AG10803 (cell line): ENCODE measurements at places on chromosomes 1 and 21.

GRCh38 chr1:109630898-109631512, 11.4 kb downstream of the AMPD2 start:
- no peak for DNase-seq

- DNase-seq, result peak; percentile 87
These were observed 20.1 kb downstream of the SLC1A7 start for GRCh38 chr1:53122201-53122885.

GRCh38 chr1:76330991-76331603, 256.6 kb downstream of the ST6GALNAC3 start:
- DNase-seq, result peak; percentile 79

- peak; percentile 8 for DNase-seq
These were observed 43.7 kb downstream of the MRPL39 start for GRCh38 chr21:25563361-25564116.

GRCh38 chr1:65309304-65310077, at the start of gene DNAJC6:
Gene DNAJC6 (plus strand): TSS chr1:65309543. CDS start chr1:65309746, 203 bp downstream.
- peak; percentile 60 for DNase-seq

- DNase-seq, result no peak
These were observed 641.7 kb downstream of the AJAP1 start for GRCh38 chr1:5296095-5296494.

- no peak for DNase-seq
These were observed 6.4 kb downstream of the IFNLR1 start for GRCh38 chr1:24180676-24181075.

DNA sequence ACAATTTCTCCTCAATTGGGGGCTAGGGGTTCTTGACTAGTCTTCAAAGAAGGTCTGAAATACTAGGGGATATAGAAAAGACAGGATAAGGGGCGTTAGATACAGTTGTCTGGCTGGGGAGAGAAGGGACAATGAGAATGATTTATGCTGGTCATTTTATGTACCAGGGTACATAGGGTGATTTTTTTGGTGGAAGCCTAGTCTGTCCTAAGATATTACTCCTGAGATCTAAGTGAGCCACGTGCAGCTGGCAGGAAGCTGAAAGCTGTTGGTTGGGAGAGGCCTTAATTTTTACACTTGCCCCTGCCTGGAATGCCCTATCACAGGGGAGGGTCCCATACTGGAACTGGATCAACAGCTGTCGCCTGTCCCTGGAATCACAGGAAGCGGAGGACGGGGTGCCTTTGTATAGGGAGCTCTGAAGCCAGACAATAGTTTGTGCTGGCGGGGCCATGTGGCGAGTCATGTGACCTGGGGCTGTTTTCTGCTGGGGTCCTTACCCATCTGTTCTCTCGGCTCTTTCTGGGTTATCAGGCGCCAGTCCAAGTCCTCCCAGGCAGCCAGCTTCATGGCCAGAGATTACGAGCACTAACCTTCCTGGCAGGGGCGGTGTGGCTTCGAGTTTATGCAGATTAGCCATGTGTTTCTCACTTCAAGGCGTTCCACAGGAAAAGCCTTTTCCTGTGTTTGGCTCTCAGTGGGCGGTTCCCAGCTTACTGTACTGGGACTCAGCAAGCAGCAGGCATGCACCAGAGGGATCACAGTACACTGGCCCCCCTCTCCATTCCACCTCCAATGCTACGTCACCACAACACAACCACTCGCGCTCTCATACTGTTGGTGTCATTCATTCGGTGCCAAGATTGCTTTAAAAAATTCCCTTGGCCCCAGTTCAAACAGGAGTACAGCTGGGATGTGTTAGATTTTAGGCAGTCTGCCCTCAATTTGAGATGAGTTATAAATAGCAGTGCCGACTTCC, 27.5 kb downstream of the ARID1A start:
- peak; percentile 100 for DNase-seq

- DNase-seq, result no peak
These were observed 89.0 kb downstream of the GALNT2 start for GRCh38 chr1:230156068-230156467.

- no peak for DNase-seq
These were observed 933 bp downstream of the C1orf35 start for GRCh38 chr1:228101994-228102790.

- DNase-seq, result no peak
These were observed 14.3 kb downstream of the HMGN1 start for GRCh38 chr21:39334611-39335010.

DNA sequence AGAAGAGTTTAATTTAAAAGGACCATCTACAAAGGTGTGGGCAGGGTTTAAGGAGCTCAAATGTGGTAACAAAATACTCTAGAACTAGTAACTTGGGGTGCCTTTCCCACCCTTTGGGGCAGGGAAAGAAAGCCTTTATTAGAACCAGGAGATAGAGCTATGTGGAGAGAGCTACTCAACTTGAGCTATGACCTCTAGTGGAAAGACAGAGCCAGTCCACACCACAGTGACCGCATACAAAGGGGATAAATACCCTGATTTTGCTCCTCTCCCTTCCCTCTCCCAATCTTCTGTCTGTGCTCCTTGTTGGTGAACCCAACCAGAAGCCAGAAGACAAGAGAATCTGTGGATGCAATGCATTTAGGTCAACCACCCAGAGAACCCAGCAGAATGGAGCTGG, 54.4 kb upstream of the JAK1 start:
- DNase-seq, result no peak

- no peak for DNase-seq
These were observed 64.4 kb upstream of the LAPTM5 start for GRCh38 chr1:30822006-30822405.

DNA sequence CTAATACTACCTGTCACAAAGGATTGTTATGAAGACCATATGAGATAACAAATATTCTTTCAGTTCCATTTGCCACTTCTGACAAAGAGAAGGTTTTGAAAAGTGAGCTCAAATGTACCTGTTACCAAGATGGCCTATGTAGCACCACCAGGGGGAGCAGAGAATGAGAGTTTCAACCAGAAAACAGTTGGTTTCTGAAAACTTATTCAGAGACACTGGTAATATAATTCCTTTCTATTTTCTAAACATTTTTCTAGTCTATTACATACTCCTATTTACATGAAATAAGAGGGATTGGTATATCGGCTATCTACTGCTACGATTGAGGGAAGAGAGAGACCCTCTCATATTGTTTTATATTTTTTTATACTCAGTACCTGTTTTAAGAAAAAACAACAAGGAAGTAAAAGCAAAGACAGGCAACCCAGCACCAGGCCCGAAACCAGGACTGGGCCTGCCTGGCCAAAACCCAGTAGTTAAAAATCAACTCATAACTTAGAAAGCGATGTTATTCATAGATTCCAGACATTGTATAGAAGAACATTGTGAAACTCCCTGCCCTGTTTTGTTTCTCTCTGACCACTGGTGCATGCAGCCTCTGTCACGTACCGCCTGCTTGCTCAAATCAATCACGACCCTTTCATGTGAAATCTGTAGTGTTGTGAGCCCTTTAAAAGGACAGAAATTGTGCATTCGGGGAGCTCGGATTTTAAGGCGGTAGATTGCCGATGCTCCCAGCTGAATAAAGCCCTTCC, 48.3 kb downstream of the IL23R start:
- DNase-seq, result peak; percentile 21

DNA sequence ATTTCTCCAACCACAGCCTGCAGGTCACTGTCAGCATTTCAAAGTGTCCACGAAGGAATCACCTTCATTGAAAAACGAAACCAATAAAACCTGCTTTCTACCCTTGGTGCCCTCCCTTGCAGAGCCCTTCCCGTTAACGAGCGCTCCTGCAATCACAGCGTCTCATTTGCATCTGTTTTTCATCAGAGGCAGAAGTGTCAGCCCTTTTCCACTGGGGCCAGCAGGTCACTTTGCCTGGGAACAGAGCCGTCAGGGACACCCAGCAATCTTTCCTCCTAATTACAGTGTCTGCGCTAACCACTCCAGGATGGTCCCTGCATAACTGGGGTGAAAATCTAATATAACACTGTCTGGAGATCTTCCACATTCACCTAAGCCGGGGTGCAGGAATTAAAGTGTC, 85.3 kb downstream of the PSMG1 start:
- DNase-seq, result no peak

DNA sequence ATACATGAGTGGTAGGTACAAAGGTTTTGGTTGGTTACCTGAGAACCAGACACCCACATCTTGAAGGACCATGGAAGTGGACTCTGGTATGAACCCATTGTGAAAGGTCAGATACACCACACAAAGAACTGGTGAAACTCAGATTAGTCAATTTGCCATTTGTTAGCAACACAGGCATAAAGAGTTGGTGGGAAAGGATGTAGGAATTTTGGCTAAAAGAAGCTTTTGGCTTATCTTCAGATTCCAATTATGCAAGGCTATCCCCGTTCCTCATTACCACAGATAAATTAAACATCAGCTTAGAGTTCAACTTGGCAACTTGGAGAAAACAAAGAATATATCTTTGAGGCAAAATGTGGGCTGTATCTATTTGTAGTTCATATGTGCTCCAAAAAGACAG, 87.0 kb upstream of the IRF2BP2 start:
- peak; percentile 93 for DNase-seq

DNA sequence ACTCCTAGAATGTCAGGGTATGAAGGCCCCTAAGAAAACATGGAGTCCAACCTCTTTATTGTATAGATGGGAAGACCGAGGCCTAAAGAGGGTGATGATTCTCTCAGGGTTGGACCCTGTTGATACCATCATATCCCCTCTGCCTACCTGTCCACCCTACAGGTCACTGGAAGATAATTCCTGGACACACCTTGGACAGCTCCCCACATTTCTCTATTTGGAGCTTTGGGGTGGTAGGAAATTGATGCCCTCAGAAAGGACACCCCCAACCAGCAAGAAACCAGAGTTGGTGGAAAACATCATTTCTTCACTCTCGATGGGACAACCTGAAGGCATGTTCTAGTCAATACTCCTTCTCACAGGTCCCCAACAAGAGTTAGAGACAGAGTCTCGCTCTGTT, 3.0 kb upstream of the TCEA3 start:
- DNase-seq, result no peak

GRCh38 chr1:239920214-239920613, 171.5 kb upstream of the FMN2 start:
- DNase-seq, result no peak

- DNase-seq, result no peak
These were observed 10.3 kb downstream of the MIXL1 start for GRCh38 chr1:226233806-226234205.

DNA sequence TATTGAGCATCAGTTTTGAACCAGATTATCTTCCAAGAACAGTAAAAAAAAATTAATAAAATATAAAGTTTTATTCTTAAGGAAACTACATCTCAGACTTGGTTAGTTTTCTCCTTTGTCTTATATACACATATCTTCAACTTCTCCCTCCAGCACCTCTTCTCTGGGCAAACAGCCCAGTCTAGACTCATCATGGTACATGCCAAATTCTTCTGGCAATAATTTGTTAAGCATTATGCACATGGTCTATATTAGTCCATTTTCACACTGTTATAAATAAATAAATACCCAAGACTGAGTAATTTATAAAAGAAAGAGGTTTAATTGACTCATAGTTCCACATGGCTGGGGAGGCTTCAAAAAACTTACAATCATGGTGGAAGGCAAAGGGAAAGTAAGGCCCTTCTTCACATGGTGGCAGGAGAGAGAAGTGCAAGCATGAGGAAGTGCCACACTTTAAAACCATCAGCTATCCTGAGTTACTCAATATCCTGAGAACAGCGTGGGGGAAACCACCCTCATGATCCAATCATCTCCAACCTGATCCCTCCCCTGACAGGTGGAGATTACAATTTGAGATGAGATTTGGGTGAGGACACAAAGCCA, 108.7 kb upstream of the RNPC3 start:
- DNase-seq, result peak; percentile 20

DNA sequence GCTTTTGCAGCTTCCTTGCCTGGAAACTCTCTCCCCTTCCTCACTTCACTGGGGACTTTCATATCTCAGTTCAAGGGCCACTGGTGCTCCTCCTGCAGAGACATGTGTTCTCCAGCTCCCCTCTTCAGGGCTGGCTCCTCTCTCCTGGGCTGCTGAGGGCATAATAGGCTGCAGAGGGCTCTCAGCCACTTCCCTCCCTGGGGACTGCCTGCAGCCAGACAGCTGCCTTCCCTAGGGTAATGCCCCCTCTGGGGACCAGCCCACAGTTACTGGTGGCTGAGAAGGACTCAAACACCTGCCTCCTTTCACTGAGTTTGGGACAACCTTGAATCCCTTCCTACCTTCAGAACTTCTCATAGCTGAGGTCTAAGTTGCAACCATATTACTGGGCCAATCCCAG, 104.8 kb upstream of the POU3F1 start:
- DNase-seq, result no peak

DNA sequence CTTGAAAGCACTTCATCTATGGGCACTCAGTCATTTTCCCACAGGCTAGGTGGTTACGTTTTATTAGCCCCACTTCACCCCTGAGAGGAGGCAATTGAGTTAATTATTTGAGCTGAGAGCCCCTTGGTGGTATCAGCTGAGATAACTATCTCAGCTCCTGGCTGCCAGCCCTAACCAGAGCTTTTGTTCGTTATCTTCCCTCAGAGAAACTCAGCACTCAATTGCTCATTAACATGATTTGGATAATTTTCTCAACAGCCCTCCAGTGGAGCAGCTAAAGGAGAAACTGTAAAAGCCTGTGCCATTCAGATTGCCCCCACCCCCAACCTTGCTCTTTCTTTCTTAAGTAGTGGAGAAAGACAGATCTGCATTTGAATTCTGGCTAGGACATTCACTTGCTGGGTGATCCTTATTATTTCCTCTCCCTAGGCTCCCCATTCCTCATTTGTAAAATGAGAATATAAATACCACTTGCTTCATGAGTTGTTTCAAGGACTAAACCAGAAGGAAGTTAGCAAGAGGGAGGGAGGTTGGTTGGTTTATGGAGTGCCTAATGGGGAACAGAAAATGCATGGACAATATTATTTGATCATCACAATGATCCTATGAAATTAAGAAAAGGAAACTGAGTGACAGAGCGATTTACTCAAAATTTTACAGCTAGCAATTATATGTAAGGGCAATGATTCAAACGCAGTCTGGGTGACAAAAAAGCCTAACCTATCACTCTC, 218.7 kb upstream of the FGGY start:
- no peak for DNase-seq

GRCh38 chr1:18716785-18717678, 86.4 kb downstream of the PAX7 start:
- DNase-seq, result no peak

DNA sequence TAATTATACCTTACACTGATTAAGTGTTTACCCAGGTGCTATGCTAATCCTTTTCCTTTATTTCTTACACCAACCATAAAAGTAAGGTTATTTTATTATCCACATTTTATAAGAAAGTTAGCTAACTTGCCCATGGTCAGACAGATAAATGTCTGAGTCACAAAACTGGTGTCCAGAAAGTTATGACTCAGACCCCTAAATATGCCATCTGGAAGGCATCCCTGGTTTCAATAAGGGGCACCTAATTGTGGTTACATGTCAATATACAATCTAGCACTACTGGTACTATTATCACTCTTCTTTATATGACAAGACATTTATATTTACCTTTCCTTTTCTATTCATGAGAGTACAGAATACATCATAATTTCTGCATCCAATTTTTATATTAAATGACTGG, 496.5 kb upstream of the ADGRL2 start:
- DNase-seq, result peak; percentile 40

- DNase-seq, result no peak
These were observed 283.3 kb upstream of the ST6GALNAC5 start for GRCh38 chr1:76583875-76584477.

GRCh38 chr1:53070621-53071020, 8.6 kb downstream of the PODN start:
- DNase-seq, result no peak
